Nephron progenitor cell (in vitro differentiated cells): ENCODE measurements at places on chromosomes 3 and 15.
A peak's percentile ranks its signal among the peaks of the same experiment; 100 is the strongest.

GRCh38 chr3:149643963-149644362, 13.9 kb downstream of the WWTR1 start:
- peak overlapping the region; percentile 5 for H3K27ac ChIP-seq
- H3K27me3 ChIP-seq = no peaks in the 10 kb centered on the region
- H3K4me1 ChIP-seq = peaks cover 26% of the 10 kb centered on the region
- H3K4me3 ChIP-seq = no peak overlapping the region
- no peak for DNase-seq

DNA sequence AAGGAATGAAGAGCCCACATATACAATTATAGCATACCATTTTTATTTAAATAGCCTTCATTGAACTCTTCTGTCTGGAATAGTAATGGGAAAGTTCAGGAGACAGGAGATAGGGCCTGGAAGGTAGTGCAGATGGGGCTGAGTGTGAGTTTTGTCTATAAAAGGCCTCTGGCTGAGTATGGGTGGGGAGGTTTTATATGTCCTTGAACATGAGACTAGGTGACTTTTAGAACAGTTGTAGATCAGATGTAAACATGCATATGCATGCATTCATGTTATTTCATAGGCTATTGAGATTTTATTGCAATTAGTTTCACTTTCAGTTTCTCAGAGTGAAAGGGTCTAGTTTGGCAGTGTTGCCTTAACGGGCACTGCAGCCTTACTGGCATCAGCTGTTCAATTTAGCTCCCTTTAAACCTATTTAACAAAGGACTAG, 27.1 kb downstream of the CGGBP1 start:
- H3K27me3 ChIP-seq = no peaks in the 10 kb centered on the region
- H3K36me3 ChIP-seq = no peaks in the 10 kb centered on the region
- H3K4me3 ChIP-seq = no peak overlapping the region
- DNase-seq = no peak

GRCh38 chr15:79030470-79030869, 60.1 kb downstream of the RASGRF1 start:
- peaks cover 6% of the 10 kb centered on the region for H3K4me1 ChIP-seq
- H3K36me3 ChIP-seq = no peaks in the 10 kb centered on the region
- H3K27me3 ChIP-seq = peaks cover 35% of the 10 kb centered on the region
- no peak overlapping the region for H3K4me3 ChIP-seq

DNA sequence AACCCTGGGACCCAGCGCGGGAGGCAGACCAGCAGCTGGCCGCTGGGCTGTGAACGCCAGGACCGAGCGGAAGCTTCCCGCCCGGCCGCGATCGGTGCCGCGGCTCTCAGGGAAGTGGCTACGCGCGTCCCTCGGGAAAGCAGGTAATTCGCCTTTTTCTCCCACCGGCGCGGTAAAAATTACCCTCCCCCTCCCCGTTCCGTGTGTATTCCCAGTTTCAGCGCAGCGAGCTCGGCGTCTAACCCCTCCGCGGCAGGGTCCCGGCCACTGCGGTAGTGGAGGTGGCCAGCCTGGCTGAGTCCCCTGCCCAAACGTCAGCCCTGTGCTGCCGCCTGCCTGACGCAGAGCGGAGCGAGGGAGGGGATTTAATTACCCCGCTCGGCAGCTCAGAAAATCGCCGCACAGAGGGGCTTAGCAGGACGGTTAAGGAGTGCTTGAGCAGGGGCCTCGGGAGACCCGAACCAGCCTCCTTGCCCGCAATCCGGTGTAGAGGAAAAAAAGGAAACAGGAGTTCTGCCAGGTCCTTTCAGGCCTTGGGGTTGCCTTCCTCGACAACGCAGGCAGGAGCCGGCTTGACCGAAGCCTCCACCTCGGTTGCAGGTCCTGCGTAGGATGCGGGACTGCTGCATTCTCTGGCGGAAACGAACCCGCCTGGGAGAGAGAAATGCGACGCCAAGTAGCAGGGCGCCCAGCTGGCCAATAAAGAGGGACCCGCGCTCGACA, 2.9 kb downstream of the GATA2 start:
- no peak overlapping the region for H3K27ac ChIP-seq
- H3K27me3 ChIP-seq = peaks cover 100% of the 10 kb centered on the region
- peak overlapping the region; percentile 79 for H3K4me3 ChIP-seq
- peaks cover 45% of the 10 kb centered on the region for H3K4me1 ChIP-seq
- no peaks in the 10 kb centered on the region for H3K36me3 ChIP-seq

- H3K27me3 ChIP-seq = peaks cover 7% of the 10 kb centered on the region
- H3K4me1 ChIP-seq = no peaks in the 10 kb centered on the region
- no peaks in the 10 kb centered on the region for H3K36me3 ChIP-seq
- no peak overlapping the region for H3K4me3 ChIP-seq
These were observed 183.6 kb downstream of the POLQ start for GRCh38 chr3:121362035-121362734.

DNA sequence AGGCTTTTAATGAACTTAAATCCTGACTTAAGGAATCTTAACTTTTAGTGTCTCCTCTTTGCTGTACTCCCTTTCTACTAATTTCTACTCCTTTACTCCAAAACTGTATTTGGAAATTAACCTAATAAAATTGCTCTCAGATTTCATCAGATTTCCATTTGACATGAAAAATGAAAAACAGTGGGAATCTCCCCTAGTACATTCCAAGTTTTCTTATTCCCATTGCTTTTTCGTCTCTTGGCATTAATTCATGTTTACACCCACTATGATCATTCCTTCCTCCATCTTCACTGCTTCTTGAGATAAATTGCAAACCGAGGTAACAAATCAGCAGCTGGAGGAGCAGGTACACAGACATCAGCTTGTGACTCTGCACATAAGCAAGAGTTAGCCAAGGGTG, 208.7 kb downstream of the VGLL3 start:
- no peak overlapping the region for H3K4me3 ChIP-seq
- H3K27ac ChIP-seq = no peak overlapping the region
- no peaks in the 10 kb centered on the region for H3K36me3 ChIP-seq
- H3K4me1 ChIP-seq = no peaks in the 10 kb centered on the region
- H3K27me3 ChIP-seq = peaks cover 5% of the 10 kb centered on the region
- DNase-seq = no peak

GRCh38 chr15:31158858-31159569, 57.5 kb upstream of the TRPM1 start:
- peaks cover 3% of the 10 kb centered on the region for H3K27me3 ChIP-seq
- no peak for DNase-seq
- H3K27ac ChIP-seq = no peak overlapping the region
- no peaks in the 10 kb centered on the region for H3K36me3 ChIP-seq
- peaks cover 33% of the 10 kb centered on the region for H3K4me1 ChIP-seq
- H3K4me3 ChIP-seq = no peak overlapping the region
